CD4-positive, CD25-positive, alpha-beta regulatory T cell (primary cell): ENCODE measurements at places on chromosomes 4 and X.
A peak's percentile ranks its signal among the peaks of the same experiment; 100 is the strongest.

DNA sequence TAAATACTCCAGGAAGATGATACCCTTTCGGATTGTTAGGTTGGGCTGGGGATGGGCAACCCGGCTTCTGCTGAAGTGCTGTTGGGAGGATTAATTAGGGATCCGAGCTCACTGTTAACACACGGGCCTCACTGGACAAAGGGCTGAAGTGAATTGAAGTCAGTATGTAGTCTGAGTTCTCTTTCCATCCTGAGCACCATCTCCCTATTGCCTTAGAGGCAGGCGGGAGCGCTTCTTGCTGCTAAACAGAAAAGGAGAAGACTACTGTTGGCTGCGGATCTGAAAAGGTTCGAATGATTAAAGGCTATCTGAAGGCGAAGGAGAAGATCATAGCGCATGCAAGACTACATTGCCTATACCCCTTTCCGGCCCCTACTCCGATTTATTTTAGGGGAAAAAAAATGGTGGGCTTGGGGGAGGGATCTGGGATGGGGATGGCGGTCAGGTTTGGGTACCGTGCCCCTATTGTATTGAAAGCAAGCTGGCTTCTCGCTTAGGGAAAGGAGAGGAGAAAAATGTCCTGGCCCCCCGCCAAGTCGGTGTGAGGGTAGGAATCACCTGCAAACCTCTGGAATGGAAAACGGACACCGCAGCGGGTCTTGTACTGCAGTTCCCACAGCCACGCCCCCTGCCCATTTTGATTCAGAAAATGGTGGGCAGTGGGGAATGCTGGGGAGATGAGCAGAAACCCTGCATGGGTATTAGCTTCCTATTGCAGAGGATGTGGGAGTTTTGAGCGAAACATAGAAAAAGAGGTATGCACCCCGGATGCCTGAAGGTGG lies 22.3 kb downstream of the MORF4L2 start:
- DNase-seq = no peak

DNA sequence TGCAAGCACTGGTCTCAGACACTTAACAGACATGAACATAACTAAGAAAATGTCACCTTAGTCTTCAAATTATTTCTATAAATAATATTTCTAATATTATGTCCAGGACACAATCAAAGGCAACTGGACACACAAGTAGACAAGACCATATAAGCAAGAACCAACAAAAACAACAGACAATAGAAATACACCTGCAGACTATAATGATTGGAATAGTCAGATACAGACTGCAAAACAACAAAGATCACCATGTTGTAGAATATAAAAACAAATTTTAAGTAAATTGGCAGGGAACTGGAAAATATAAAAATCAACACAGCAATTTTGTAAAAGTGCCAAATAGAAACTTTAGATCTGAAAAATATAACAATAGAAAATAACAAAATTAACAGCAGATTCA lies 220.7 kb downstream of the CLCN4 start:
- no peak for DNase-seq

DNA sequence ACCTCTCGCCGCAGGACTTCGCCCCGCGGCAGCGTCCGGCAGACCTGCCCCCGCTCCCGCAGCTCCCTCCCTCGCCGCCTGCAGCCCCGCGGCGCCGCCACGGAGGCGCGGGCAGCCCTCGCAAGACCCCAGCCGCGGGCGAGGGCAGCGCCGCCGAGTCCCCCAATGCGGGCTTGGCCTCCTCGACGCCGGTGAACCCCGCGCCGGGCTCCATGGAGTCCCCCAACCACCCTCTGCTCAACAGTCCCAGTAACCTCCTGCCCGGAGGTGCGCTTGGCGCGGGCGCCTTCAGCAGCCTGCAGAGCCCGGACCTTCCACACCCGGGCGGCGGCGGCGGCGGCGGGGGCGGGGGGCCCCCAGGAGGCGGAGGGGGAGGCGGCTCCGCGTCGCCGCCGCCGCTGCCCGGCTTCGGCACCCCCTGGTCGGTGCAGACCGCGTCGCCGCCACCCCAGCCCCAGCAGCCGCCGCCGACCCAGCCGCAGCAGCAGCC lies 1.2 kb downstream of the CPEB2 start:
- no peak for DNase-seq

DNA sequence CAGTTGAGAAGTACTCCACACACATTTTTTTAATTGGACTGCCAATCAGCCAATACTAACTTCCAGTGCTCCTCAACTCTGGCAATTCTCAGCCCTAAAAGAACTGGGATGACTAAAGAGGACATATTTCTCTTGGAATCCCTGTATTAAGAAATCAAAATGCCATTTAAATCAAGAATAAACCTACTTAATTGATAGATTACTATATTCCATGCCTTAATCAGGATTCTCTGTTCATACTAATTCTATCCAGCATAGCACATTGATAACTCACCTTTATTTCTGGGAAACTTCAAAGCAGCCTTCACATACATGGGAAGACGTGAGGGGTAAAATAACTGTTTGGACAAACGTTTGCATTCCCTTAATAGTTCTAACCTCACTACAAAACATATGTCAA lies 93.0 kb upstream of the DKK2 start:
- DNase-seq = no peak

GRCh38 chr4:71272976-71273375 lies 65.8 kb upstream of the SLC4A4 start:
- DNase-seq = no peak

GRCh38 chr4:84632092-84632491 lies 49.2 kb downstream of the CDS1 start:
- DNase-seq = no peak

DNA sequence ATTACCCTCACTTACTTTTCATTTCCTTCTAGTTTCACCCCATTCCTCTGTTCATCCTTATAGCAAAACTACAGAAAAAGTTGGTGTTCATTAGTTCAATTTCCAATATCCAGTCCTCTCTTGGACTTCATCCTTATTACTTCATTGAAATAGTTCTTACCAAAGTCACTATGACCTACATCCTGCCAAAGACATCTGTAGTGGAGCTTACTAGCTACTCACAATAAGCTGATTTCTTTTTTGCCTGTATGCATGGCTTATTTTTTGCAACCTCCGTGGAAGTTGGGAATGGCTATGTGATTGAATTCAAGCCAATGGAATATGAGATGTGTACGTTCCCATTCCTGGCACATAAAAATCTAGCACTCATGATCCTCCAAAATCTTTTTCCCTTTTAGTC lies 4.6 kb upstream of the CDKL2 start:
- no peak for DNase-seq

- no peak for DNase-seq
Measured at GRCh38 chr4:152306541-152306940, 229.4 kb downstream of the FBXW7 start.

GRCh38 chr4:139641218-139641617 lies 24.4 kb upstream of the MGST2 start:
- no peak for DNase-seq

DNA sequence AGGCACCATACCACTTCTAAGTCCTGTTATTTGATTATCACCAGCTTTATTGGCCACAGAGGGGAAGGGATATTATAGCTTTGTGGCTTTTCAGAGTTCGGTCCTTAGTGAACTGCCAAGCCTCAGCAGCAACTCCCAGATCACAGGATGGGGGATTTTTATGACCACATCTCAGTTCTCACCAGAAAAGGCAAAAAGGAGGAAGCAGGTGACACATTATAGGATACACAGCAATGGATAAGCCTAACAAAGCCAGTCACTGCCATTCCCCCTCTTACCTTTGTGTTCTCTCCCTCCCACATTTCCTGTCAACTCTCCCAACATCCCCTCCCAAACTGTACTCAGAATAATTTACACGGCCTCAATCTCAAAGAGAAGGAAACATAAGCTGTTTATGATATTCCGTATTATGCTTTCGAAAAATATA lies 142.8 kb downstream of the MGST2 start:
- DNase-seq = no peak

GRCh38 chrX:154748712-154749339 lies 2.1 kb downstream of the GAB3 start:
- DNase-seq = peak; percentile 60

DNA sequence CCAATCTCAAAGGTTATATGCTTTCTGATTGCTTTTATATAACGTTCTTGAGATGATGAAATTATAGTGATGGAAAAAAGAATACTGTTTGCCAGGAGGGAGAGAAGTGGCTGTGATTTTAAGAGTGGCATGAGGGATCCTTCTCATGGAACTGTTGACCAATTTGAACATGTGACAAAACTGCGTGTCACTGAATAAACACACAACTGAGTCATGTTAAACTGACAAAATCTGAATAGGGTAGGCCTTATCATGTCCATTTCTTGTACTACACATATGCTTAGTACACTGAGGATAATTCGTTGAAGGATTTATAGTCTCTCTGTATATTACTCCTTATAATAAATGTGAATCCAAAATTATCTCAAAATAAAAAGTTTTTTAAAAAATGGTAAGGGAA lies 22.2 kb upstream of the HSPA4L start:
- no peak for DNase-seq

DNA sequence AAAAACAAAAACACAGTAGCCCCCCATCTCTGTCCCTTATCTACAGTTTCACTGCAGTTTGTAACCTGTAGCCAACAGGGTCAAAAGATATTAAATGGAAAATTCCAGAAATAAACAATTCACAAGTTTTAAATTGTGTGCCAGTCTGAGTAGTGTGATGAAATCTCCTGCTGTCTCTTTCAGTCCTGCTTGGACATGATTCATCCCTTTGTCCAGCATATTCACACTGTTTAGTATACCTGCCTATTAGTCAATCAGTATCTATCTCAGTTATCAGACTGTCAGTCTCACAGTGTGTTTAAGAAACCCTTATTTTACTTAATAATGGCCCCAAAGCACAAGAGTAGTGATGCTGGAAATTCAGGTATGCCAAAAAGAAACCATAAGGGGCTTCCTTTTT lies 21.9 kb downstream of the CNOT6L start:
- DNase-seq = no peak

GRCh38 chr4:147367891-147368290 lies 113.0 kb upstream of the EDNRA start:
- DNase-seq = no peak

DNA sequence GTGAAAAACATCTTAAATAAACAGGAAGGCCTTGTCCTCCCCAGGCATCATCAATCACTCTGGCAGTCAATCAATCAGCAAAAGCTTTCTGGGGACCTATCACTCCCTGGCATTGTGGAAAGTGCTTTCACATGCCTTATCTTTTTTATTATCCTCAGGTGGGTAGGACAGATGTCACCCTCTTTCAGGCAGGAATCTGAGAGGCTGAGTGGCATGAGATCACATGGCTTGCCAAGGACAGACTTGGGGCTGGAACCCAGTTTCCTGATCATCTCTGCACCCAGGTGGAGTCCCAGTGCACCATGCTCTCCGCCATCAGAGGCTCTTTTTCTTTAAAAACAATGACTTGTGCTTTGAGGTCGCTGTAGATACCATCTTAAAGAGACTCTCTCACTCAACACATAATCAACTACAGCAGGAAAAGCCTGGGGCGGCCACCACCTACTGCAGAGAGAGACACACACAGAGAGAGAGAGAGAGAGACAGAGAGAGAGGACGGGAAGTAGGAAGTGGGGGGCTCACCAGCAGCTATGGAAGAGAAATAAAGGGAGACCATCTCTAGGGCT lies 282.7 kb downstream of the PTTG2 start:
- DNase-seq = peak; percentile 81

DNA sequence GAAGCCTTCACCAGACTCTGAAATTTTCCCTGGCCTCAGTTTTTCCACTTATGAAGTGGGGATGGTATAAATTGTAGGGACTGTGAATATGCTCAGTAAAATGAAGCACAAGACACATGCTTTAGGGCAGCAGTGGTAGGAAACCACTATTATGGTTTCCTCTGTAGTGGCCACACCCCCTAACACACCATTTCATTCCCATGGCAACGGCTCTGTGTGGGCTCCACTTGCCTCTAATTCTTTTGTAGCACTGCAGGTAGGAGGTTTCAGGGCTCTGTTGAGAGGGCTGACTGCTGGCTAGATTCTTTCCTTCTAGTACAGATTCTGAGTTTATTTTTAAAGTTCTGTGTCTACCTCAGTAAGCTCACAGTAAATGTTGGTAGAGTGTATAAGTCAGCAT lies 3.5 kb upstream of the VMA21 start:
- peak; percentile 59 for DNase-seq

- no peak for DNase-seq
Measured at GRCh38 chr4:118839221-118839927, 3.4 kb upstream of the SEC24D start.

DNA sequence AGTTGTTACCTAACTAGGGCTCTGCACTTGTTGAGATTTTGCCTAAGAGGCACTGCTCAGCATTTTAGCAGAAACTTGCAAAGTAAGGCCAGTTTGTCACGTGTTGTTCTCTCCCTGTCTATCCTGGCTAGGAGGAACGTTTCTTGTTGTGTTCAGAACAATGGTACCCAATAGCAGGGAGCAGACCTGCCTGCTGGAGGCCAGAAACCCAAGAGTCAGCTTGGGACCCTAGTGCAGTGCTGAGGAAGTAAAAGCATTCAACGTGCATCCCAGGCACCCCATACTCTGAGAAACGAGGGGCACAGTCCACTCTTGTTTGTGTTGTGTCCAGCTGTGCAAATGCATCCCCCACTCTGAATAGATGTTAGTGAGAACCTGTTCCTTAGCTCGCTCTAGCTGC lies 42.4 kb downstream of the SOD3 start:
- no peak for DNase-seq

DNA sequence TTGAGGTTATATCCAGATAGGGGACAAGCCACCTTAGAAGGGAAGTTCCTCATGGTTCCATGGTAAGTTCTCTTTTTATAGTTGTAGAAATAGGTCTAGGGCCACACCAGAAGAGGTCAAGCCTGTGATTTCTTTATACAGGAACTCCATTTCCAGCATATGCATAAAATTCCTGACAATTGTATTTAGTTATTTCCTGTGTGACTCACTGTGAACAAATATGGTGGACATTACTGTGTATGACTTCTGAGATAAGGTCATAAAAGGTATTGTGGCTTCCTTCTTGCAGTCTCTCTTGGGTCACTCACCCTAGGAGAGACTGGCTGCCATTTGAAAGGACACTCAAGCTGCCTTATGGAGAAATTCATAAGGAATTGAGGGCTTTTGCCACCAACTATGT lies 2.2 kb upstream of the C4orf36 start:
- DNase-seq = no peak

- no peak for DNase-seq
Measured at GRCh38 chr4:87650938-87651337, 858 bp downstream of the DMP1 start.

- DNase-seq = no peak
Measured at GRCh38 chr4:137283737-137284136, 248.6 kb downstream of the PCDH18 start.

DNA sequence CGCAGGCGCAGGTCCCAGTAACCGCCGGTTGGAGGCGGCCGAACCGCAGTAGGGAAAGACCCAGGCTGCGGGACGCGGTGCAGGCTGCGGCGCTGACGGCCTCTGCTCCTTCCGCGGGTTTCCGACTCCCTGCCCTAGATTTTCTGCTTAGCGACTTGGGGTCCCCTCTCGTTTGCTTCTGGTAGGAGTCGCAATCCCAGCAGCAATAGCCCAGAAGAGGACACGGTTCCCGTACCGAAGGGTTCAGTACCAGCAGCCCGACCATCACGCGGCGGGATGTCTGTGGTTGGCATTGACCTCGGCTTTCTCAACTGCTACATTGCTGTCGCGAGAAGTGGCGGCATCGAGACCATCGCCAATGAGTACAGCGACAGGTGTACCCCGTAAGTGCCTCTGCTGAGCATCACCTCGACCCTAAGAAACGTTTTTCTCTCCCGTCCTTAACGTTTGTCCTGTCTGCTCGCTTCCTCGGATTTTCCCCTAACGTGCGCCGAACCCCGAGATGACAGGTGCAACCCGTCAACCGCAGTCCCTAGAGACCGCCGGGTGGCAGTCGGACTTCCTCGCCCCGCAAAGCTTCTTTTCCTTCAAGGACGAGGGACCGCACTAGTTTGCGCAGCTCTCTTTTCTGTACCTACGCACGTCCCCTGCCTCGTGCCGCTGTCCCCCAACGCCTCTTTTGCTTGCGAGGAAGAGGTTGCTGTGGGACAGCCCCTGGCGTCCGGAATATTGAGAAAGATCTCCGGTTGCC lies at the start of gene HSPA4L:
Gene HSPA4L (plus strand): TSS at position 48 of the 751 bp plus-strand sequence. CDS start 229 bp downstream, at position 277.
- DNase-seq = peak; percentile 13
